ENCODE measurements at places on chromosomes 7 and 10.
A peak's percentile ranks its signal among the peaks of the same experiment; 100 is the strongest.

DNA sequence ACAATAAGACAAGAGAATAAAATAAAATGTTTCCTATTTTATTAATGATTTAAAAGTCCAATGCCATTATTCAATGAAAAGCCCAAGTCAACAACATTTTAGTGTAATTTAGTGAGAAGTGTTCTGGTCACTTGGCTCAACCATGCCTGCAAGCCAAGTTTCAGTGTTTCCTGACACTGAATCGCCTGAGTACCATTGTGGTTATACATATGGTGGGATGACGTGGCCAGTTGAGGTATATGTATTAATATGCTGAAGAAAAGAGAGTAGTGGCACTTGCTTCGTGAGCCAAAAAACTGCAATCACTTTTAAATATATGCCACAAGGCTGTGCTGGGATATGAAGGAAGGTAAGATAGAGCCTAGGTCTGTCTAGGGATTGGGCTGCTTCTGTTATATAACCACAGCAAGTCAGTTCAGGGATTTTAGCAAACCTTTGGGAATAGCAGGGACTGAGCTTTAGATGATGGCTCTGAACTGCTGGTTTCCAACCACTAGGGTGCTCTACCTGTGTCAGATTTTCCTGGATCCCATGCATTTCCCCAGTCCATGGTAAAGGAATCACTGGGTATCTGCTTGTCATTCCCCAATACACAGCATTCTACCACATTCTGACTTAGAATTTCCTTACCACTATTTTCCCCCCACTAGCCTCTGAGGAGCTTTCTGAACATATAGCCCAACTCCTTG is 214.0 kb upstream of the PRPS1L1 start:
- no peak for DNase-seq

DNA sequence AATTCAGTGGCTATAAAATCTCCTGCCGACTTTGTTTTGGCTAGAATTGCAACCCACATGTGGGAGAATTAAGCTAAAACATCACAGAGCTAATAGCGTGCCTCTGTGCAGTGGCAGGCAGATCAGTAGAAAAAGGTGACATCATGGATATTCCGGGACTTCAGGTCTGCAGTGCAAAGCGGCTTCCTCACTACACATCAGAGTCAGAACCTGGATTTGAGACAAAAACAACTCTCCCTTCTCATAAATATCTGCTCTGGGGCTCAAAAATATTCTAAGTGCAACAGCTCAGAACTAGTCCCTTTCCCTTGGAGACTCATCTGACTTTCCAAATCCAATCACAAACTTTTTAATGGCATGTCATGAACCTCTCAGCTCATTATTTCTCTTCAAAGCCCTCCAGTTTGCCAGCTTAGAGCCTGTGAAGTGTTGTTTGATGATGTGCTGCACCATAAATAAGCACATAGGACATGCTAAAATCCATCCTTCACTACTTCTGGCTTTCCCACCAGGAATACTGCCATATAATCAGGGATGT is 337.1 kb downstream of the RNLS start:
- no peak for DNase-seq

GRCh38 chr7:111784296-111784695 is 222.0 kb upstream of the IMMP2L start:
- DNase-seq: no peak

DNA sequence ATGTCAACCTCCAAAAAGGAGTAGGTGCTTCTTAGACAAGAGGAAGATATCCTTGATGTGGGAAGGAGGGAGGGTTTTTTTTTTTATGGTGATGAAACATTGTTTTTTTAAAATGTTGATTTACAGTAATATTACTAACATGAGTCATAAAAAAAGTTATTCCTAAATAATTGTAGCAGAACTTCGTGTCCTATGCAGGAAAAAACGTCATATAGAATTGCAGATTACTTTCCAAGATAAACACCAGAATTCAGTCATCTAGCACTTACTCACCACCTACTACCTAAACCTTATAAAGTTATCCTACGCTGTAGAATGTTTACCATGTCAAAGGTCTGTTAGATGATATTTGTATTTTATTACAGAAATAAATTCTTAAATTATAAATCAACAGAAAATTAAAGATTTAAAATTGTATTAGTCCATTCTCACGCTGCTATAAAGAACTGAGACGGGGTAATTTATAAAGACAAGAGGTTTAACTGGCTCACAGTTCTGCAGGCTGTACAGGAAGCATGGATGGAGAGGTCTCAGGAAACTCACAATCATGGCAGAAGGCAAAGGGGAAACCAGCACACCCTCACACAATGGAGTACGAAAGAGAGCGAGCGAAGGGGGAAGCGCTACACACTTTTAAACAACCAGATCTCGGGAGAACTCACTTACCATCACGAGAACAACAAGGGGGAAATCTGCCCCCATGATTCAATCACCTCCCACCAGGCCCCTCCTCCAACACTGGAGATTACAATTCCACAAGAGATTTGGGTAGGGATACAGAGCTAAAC is 105.2 kb upstream of the NEBL start:
- peak; percentile 7 for DNase-seq

- no peak for DNase-seq
Observed at GRCh38 chr7:6578114-6579084, 1.1 kb downstream of the ZDHHC4 start.

- DNase-seq: no peak
Observed at GRCh38 chr7:130394421-130395195, 14.3 kb downstream of the CPA1 start.
